GM13976 (cell line): ENCODE measurements at places on chromosomes 16 and 17.

- DNase-seq = no peak
These were observed 24.7 kb upstream of the TBX4 start for GRCh38 chr17:61427567-61427966.

- DNase-seq = no peak
These were observed 158.3 kb upstream of the ZFHX3 start for GRCh38 chr16:73206151-73206707.

DNA sequence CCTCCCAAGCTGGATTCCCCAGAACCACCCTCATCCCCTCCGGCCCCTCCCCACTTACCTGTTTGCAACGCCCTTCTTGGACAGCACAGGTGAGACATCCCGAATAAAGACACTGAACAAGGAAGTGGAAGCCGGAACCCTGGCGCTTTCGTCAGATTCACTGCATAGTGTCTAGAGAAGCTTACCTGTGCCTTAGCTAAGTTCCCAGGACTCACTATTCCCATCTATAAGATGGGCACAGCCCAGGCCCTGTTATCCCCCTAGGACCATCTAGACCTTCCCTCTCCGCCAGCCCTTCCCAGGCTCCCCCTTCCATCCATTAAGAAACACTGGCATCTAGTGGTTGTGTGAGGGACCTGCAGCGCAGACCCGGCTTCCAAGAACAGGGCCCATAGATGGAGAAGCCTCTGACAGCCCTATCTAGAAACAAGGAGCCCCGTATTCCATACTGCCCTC is 26.9 kb upstream of the RPL38 start:
- peak; percentile 74 for DNase-seq

GRCh38 chr16:13767215-13767614 is 152.7 kb upstream of the ERCC4 start:
- DNase-seq = no peak

DNA sequence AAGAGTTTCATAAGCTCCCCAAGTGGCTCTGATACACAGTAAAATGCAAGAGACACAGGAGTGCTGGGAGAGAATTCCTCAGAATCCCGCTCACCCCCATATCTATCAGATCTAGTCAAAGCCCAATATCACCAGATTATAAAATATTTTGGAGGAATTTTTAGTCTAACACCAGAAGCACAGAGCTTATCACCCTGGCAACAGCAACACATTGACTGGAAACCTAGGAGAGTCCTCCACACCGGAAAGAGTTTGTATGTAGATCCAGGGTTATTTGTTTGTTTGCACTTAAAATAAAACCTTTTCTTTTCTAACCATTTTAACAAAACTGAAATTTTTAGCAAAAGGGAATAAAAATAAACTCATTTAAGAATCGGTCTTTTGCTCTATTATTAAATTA is 7.2 kb downstream of the SOX9 start:
- no peak for DNase-seq
